Stimulated activated CD8-positive, alpha-beta memory T cell treated with anti-CD3 and anti-CD28 coated beads, Interleukin-2, amount 100 ng/mL, for 48 hours (primary cell): ENCODE measurements at places on chromosomes 2 and 18.

DNA sequence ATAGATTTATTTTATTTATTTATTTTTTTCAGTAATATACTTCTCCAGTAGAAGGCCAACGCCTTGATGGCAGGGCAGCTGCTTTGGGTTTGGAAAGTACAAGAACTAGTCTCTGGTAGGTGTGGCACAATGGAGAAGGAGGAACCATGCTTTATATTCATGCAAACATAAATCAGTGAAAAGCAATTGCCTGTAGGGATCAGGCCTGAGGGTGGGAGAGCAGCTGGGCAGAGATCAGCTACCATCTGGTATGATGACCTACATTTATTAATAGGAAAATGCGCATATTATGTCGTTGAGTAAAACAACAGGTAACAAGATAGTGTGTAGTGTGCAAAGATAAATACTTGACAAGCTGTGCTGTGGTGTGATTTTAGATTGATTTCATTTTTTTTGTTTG, 120.4 kb upstream of the TLK1 start:
- no peak for DNase-seq

- DNase-seq, result no peak
These were observed 153.6 kb downstream of the UPP2 start for GRCh38 chr2:158255257-158255656.

DNA sequence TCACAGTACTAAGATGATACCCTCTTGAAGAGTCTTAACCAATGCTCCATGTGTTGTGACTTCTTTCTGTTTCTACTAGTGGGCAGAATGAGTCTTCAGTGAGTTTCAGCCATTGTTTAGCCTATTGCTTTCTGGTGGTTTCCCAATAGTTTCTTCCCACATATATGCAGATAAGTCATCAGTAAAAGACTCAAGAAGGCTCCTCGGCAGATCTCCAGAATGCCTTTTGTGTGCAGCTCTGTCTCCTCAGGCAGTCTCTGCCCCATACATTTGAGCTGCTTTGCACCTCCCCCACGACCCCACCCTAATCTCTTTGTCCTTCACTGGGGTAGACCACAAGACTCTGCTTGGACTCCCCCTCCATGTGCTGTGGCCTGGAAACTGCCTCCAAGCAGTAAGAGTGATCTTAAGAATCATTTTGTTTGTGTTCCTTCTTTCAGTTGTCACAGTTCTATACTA, 71.6 kb upstream of the CHRNA1 start:
- peak; percentile 54 for DNase-seq

DNA sequence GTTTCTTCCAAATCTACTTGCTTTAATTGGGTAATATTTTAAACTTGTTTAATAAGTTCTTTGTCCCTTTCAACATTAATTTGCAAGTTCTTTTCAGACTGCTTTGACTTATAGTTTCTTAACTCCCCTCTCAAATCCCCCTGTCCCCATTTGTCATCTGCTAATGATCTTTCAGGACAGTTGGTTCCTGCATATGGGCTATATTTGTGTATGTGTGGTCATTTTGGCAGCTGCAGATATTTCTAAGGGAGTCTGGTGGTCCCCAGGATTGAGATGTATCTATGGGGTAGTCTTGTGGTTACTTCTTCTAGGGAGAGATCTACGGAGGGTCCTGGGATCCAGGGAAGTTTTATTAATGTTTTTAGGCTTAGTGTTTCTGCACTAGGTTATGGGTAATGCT, 120.6 kb upstream of the SP3 start:
- DNase-seq, result no peak

DNA sequence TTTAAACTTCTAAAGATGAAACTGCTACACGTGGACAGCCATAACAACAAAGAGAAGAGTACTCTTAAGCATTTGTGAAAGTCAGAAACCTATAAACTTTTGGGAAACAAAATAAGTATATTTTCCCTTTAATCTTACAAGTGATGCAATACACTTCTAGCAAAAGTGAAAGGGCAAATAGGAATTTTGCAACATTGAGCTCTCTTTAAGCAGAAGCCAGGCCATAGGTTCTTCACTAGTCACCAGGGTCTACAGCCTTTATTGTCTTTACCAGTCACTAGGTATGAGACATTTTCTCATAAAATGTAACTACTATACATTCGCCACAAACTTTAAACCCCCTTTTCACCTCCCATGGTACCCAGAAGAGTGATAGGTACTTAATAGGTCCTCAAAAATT, 37.5 kb downstream of the SCN1A start:
- DNase-seq, result no peak

- DNase-seq, result no peak
These were observed 586 bp upstream of the ANKRD23 start for GRCh38 chr2:96844405-96844808.

- no peak for DNase-seq
These were observed 23.5 kb upstream of the PMAIP1 start for GRCh38 chr18:59876310-59876626.

GRCh38 chr2:82330155-82330554, 2025.6 kb upstream of the LRRTM1 start:
- DNase-seq, result no peak

GRCh38 chr2:212990697-212991096, 160.7 kb downstream of the IKZF2 start:
- no peak for DNase-seq

DNA sequence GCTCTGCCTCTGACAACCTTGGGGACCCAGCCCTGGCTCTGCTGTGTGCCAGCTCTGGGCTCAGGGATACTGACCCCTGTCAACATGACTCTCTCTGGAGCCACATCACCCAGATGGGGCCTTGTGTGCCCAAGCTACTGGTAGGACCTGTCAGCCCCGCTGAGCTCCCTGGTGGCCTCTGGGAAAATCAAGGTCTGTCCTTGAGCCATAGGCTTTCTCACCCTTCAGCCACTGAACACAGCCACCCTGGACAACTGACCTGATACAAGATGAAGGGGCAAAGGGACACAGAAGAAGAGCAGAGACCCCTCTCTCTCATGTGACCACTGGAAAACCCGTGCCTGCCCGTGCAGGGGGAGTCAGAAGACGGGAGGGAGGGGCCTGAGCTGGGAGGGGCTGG, 7.8 kb downstream of the CCDC74A start:
- no peak for DNase-seq

DNA sequence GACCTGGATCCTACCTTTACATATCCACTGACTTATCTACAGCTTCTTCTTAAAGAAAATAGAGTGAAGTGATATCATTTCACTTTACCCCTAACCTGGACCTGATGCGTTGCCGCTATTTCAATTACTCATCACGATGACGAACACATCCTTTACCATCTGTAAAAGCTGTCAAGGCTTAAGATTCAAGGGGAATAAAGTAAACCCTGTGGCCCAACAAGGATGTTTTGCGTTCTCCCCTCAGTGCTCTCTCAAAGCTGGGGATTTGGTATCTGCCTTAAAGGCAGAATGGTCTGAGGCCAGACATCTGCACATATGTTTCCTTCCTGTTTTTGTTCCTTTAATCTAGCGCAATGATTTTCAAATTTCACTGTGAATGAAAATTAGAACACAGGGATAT, 100.1 kb upstream of the KLF7 start:
- DNase-seq, result no peak

DNA sequence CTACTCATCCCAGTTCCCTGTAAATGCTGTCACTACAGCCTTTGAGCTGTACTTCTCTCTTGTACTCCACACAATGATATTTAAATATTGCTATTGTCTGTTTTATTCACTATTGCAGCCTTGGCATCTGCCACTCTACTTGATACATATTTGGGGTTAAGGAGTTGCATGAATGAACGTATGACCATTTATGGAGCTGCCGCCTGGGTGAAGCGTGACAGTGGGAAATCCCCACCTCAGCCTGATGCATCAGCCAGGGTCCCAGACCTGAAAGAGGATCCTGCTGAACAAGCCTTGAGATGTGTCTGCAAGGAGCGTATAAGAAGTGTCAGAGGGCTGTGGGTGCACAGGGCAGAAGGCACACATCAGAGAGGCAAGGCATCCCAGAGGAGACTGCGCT, 39.1 kb downstream of the MRPL35 start:
- peak; percentile 23 for DNase-seq

DNA sequence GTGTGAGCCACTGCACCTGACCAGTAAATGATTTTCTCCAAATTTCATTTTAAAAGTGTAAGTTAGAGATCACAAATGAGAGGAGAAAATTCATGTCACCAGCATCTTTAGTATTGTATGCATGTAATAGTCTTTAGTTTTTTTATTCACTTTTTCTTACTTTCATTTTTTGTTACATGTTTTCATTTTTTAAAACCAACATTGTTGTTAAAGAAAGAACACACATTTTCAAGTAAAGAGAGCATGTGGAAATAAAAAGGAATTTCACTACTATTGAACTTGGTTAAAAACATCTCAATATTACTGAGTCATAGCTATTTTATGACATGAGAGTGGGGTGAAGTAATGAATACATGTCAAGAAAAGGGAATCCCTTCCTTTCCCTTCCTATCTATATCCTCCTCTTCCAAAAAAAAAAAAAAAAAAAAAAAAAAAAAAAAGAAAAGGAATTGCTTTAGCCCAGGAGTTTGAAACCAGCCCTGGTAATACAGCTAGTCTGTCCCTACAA, 29.1 kb upstream of the PMAIP1 start:
- no peak for DNase-seq

DNA sequence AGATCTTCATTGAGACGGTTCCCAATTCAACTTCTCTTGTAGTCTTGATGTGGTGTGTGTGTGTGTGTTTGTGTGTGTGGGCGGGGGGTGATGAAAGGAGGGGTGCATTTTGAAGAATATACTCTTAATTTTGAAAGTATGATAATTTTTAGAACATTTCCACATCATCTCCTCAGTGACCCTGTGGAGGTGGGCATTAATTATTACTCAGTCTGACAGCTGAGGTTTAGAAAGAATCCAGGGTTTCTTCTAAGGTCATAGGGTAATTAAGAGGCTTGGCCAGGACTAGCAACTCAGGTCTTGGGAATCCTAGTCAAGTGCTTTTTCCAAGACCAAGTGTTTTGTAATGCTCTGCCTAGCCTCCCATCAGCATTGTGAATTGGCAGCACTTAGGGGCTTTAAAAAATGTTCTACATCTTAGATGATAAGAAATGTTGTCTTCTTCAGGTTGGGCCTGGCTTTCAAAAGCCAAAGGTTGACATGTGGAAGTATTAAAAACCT, 100.5 kb downstream of the SPTBN1 start:
- no peak for DNase-seq

GRCh38 chr2:46195819-46196218, 101.4 kb upstream of the EPAS1 start:
- no peak for DNase-seq

GRCh38 chr2:64145714-64146113, 1.5 kb upstream of the PELI1 start:
- no peak for DNase-seq

DNA sequence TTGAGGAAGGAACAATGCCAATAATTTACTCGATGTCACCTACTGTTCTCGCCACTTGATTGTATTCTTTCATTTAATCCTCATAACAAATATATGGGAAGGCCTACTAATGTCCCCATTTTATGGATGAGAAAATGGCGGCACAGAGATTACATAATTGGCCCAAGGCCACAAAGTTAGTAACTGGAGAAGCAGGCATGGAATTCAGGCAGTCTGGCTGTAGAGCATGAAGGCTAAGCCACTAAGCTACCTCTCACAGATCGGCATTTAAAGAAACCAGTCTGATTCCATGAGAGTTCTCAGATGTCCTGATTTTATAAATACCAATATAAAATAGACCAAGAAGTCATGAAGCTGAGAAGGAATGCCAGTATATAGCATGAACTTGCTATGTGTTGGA, 121.8 kb upstream of the EPAS1 start:
- no peak for DNase-seq

DNA sequence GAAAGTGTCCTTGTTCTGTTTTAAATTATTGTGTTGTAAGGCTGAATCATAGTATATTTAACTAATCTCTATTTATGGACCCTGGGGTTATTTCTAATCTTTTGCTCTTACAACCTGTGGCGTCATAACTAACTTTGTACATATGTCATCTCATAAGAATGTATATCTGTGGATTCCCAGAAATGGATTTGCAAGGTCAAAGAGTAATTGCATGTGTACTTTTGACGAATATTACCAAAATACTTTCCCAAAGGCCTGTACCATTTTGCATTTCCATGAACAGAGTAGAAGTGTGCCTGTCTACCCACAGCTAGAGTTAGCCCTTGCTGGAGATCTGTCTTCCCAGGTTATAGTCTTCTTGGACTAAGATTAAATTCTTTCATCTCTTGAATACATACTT, 42.8 kb downstream of the SEMA4F start:
- no peak for DNase-seq

DNA sequence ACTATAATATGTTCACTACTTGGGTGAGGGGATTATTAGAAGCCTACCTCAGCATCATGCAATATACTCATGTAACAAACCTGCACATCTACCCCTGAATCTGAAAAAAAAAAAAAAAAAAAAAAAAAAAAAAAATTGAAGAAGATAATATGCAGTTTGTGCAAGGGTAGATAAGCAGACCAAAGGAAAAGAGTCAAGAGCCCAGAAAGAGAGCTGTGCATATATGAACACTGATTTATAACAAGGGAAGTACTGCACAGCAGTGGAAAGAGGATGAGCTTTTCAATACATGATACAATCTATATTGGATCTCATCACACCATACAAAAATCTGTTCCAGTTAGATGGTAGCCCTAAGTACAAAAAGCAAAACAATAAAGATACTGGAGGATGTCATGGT, 82.6 kb upstream of the MYO3B start:
- no peak for DNase-seq

- no peak for DNase-seq
These were observed 20.1 kb downstream of the SERPINB12 start for GRCh38 chr18:63562284-63562683.

DNA sequence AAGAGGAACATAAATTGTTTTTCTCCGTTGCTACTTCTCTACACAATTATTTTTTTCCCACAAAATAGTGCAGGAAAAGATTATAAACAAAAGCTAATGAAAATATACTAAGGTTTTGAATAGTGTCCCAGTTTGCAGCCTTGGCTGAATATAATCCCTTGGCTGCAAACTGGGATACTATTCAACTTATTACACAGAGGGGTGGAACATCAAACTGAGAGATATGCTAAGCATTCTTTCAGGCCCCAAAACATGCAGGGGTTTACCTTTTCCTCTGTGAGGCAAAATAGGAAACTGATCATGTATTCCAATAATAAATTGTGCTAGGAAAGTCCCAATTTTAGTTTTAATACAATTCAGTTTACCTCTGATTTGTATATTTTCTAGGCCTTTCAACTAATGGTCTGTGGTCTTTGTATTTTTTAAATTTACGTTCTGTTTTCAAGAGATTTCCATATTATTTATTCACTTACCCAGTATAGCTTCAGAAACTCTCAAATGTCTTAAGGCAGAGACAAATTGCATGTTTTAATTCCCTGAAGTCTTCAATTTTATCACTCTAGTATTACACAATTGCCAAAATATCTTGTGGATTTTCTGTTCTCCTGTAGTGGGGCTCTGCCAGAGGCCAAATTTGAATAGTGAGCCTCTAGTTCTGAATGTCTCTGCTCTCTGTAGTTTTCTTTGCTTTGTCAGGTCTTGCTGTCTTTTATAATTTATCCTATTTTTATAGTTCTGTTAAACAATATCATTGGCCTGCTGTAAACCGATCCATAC, 63.9 kb downstream of the PPP1R1C start:
- no peak for DNase-seq

- DNase-seq, result no peak
These were observed 97.3 kb downstream of the DOCK10 start for GRCh38 chr2:224944707-224945547.

- DNase-seq, result no peak
These were observed 3.0 kb downstream of the SH2D6 start for GRCh38 chr2:85421260-85422071.

- no peak for DNase-seq
These were observed 266.9 kb upstream of the DPP10 start for GRCh38 chr2:114175507-114175906.

GRCh38 chr2:13481201-13481600, 764.5 kb downstream of the TRIB2 start:
- DNase-seq, result no peak

GRCh38 chr2:127847931-127848330, 10.0 kb downstream of the POLR2D start:
- no peak for DNase-seq
